Posterior cingulate gyrus (tissue), 11 donors: ENCODE measurements at places on chromosomes 7 and 10.

- no peak for DNase-seq
Measured at GRCh38 chr10:22700489-22700888, 13.9 kb downstream of the PIP4K2A start.

DNA sequence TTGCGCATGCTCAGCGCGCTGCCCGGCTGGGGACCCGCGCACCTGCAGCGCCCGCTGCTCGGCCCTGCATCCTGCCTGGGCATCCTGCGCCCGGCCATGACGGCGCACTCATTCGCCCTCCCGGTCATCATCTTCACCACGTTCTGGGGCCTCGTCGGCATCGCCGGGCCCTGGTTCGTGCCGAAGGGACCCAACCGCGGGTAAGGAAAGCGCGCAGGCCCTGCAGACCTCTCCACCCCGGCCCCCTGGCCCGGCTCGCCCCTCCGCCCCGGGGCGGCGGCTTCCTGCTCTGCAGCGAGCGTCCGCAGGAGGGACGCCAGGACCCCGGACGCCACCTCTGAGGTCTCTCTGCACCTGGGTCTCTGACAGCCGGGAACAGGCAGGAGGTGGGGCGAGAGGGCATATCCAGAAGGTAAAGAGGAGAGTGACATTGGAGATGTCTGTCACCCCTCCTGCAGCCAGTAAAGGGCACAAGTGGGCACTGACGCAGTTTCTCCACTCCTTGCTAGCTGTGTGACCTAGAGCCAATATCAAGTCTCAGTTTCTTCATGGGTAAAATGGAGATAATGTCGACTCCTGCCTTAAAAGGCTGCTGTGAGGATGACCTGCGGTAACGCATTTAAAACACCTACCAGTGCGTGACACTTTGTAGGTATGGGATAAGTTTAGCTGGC is 338 bp downstream of the ATP6V0E2 start:
- no peak for DNase-seq

- DNase-seq = peak; percentile 87
Measured at GRCh38 chr10:98446151-98446660, 529 bp downstream of the HPS1 start.

- DNase-seq = no peak
Measured at GRCh38 chr10:48511066-48511874, 93.6 kb downstream of the ARHGAP22 start.

DNA sequence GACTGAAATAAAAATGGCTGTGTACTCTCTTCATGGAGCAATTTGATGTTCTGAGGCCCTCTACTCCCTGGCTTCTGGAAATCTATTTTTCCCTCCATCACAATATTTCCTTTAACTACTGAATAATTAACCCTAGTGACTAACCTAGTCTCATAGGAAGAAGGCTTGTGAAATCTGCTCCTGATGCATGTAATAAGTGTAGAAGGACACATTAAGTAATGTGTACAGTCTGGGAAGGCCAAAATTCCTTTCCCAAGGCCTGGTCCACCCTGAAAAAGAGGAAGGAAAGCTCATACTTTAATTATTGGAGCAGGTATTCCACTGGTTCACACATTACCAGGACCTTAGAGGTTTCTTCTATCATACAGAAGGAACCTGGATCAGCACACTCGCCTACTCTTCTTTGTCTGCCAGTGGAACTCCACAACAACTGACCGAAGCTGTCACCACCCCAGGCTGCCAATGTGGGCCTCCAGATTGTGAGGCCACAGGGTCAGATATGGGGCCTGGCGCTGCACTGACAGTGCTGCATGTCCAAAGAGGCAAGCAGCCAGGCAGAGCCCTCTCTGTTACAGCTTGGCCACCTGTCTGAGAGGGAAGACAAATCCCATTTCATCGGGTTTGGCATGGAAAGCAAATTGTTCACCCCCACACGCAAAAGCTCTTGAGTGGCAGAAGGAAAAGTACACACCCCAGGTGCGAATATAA is 54.4 kb upstream of the FAM133B start:
- peak; percentile 33 for DNase-seq

DNA sequence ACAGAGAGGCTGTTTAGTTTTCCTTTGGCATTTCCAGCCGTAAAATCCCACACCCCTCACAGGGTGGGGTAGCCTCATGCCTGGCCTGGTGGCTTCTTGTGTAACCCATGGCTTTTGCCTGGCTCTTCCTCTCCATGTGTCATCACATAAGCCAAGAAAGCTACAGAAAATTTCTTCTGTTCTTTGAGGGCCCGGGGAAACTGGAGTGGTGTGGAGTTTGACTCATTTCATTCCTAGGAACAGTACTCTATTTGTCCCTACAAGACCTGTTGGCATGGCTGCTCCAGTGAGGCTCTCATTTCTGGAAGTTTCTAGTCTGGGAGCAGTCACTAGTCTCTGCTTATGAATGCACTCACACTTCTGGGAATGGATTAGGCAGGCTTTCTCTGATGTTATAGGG is 523.9 kb downstream of the SUGCT start:
- no peak for DNase-seq

- DNase-seq = no peak
Measured at GRCh38 chr10:97302088-97302791, 9.8 kb upstream of the ARHGAP19 start.

GRCh38 chr7:148442933-148443332 is 147.6 kb upstream of the C7orf33 start:
- DNase-seq = no peak

DNA sequence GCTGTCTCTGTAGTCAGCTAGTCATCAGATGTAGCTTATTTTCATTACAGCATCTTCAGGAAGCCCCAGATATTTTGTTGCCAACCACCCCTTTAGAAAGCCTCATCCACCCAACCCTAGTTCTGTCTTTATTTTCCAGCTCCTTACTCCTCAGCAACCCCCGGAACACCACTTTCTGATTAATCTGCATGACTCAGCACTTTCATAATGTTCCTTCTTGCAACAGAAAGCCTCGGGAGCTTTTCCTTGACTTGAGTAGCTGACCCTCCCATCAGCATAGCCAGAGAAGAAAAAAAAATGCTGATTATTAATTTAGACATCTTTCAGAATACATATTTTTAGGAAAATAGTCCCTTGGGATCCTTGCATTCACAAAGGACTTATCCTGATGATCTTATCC is 244.0 kb upstream of the CXCL12 start:
- no peak for DNase-seq

GRCh38 chr7:84112771-84113170 is 81.8 kb downstream of the SEMA3A start:
- no peak for DNase-seq

DNA sequence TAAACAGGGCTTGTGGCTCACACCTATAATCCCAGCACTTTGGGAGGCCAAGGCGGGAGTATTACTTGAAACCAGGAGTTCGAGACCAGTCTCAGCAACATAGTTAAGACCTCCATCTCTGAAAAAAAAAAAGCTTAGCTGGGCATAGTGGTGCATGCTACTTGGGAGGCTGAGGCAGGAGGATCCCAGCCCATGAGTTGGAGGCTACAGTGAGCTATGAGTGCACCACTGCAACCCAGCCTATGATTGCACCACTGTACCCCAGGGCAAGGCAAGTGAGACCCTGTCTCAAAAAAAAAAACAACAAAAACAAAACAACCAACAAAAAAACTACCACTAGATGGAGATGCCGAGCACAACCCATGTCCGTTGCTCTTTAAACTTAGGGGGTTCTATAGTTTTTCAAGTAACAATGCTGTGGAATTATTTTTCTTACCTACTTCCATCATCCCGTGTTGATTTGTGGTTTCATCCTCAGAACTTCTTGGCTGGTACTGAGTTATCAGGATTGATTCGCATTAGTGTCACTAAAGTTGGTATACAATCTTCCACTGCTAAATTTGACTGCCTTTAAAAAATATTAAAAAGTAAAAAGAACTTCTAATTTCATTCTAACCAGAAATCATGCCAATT is 12.2 kb upstream of the REPIN1 start:
- no peak for DNase-seq

GRCh38 chr10:82402906-82403401 is 528.0 kb downstream of the NRG3 start:
- no peak for DNase-seq

DNA sequence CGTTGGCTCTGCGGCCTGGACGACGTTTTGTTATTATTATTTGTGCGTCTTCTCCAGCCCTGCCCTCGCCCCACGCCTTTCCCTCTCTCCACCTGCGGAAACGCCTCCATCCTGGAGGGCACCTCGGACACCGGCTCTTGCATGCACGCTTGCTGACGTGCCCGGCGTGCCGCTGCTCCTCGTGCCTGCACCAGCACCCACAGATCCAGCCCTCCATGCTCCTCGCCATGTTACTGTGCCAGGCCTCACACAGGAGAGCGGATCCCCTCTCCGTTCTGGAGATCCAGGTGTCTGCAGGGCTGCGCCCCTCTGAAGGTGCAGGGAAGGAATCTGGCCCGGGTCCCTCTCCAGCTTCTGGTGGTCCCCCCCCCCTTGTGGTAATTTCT is 373.9 kb upstream of the FOXK1 start:
- no peak for DNase-seq

- DNase-seq = no peak
Measured at GRCh38 chr7:88095-88926, 104.1 kb upstream of the FAM20C start.

DNA sequence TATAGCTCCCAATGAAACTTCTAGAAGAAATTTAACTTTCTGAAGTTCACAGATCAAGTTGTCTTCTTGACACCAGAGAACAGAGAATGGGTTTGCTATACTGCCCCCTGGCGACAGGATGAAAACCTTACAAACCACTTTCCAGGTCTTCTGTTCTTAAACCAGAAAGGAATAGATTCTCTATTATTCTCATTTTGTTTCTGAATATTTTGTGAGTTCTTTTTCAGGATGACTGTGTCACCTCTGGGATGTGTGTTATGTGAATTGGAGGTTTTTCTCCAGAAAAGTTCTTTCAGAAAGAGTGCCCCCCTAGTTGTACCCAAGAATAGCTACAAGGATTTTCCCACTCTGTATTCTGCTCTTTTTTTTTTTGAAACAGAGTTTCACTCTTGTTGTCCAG is 6.3 kb downstream of the IFT22 start:
- no peak for DNase-seq

DNA sequence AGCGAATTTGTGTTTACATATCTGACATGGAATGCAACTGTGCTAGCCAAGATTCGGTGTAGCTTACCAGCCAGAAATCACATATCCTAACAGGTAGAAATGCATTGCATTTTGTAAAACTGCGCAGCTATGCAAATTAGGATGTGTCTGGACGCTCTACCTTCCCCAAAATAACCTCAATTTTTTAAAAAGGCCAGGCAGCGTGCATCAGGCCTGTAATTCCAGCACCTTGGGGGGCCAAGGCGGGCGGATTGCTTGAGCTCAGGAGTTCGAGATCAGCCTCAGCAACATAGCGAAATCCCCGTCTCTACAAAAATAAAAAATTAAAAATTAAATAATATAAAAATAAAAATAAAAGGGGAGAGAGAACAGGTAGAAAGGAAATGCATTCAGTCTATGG is 305.0 kb downstream of the TYW1 start:
- no peak for DNase-seq

DNA sequence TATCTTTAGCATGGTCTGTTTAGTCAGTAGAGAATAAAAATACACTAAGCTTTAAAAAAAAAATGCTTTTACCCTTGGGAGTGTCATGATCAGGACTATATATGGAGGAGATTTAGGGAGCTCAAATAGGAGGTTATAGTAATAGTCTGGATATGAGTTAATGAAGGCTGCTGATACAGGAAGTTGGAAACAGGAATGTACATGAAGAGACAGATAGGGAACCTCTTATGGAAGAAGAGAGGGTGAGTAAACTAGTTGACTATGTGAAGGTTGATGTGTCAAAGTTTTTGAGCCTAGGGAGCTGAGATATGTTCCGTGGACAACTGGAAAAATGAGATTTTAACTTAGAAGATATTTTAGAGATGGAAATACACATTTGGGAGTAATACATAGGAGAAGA is 472.0 kb upstream of the FZD8 start:
- no peak for DNase-seq

DNA sequence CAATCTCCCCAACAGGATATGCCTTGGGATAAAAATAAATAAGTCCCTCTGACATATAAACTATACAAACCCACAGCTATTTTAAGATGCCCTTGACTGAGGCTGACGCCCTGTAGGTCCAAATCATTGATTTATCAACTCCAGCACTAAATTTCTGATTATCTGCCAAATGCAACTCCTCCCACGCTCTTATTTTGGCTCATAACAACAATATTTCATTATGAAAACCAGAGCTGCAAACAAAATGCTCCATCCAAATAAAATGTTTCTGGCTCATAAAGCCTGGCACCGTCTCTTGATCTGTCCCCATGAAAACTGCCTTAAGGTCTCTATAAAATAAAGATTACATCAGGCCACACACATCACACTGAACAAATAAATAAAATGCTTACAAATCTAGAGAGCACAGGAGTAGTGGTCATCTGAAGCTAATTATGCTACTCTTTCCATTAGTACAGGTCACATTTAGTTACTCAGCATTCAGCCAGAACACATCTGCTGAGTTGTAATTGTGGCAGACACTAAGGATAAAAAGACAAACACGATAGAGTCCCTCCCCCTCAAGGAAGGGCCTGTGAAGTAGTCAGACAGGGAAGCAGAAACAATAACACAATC is 28.8 kb downstream of the CACUL1 start:
- DNase-seq = no peak

- no peak for DNase-seq
Measured at GRCh38 chr7:30149640-30150272, 15.0 kb downstream of the MTURN start.

DNA sequence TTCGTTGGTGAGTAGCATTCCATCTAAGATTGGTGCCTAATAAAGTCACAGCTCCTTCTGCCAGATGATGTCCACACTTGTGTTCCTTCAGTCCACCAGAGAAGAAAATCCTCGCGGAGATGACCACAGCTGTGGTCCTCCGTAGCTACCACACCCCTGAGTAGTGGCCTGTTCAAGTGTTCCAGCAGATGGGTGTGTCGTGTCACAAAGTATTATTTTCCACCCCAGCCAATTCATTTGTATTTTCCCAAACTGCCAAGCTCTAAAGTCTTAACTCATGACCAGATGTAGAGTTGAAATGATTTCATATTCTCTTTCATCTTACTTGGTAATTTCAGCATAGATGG is 251.3 kb upstream of the TCF7L2 start:
- no peak for DNase-seq

GRCh38 chr7:90178679-90179278 is 24.5 kb downstream of the STEAP1 start:
- no peak for DNase-seq

- no peak for DNase-seq
Measured at GRCh38 chr7:18927134-18927533, 190.3 kb downstream of the TWIST1 start.

- no peak for DNase-seq
Measured at GRCh38 chr7:121748546-121748945, 124.4 kb upstream of the PTPRZ1 start.

- no peak for DNase-seq
Measured at GRCh38 chr10:43821103-43821502, 172.4 kb upstream of the ZNF32 start.

DNA sequence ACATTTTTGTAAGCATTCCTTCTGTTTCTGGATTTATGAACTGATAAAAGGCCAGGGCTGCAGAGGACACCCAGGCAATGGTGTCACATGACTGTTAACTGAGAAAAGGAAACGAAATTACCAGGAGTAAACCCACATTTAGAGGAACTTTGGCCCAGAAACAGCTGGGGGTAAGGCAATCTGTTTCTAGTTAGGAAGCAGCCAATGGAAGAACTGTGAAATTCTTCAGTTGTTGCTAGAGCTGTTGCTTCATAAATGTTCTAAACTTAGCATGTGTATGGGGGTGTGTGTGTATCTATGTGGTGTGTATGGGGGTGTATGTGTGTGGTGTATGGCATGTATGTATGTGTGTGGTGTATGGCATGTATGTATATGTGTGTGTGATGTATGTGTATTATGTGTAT is 11.8 kb upstream of the PDCD4 start:
- DNase-seq = no peak
